LHCN-M2 (cell line): ENCODE measurements at places on chromosomes 1 and 21. TPM values are rescaled to one million over a fixed set of nuclear protein-coding genes. Genes with fewer than 3 reads are reported as not detected.

DNA sequence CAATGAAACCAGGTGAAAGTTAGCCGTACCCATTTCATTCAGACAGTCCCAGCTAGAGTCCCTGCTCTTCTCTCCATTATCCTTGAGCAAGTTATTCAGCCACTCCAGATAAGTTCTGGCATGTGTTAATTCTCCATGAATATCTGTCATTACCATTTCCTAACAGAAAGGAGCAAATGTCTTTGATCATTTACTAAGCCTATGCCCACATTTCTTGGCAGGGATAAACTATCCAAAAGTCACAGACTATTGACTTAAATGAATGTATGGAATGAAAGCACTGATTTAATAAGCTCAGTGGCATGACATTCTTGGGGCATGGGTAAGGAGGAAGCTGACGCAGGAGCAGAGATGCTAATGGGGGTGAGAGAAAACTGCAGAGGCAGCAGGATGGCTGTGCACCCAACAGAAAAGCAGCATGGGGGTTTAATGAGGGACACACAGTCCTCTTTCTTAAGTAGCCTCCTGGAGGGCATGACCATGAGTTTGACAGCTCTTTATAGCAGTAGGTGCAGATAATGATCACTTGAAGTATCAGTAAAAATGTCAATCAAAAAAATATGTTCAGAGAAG, 17.6 kb upstream of the DHCR24 start:
- DNase-seq: no peak

- DNase-seq: no peak
Measured at GRCh38 chr1:27372808-27373690, 1.6 kb downstream of the FCN3 start.

DNA sequence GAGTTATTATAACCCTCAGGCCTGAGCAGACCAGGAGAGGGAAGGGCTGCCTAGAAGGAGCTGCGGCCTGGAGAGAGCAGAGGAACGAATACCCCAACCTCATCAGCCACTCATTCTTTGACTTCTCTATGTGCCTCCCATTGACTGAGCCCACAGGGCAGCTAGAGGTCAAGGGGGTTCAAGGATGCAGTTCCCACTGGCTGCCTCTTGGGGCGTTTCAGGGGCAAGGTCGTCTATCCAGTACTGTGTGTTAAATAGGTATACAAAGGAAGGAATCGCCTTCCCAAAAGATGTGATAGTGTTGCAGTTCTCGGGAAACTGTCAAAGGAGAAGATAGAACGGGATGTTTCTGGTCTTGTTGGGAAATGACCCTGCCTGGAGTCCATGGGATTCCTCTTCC, 250.6 kb downstream of the PRDM2 start:
- no peak for DNase-seq

PLEKHN1 gene
- 0.19 and 0.40 TPM in 2 replicates for total RNA-seq

- no peak for DNase-seq
Measured at GRCh38 chr1:43550598-43551246, 20.0 kb downstream of the PTPRF start.

DNA sequence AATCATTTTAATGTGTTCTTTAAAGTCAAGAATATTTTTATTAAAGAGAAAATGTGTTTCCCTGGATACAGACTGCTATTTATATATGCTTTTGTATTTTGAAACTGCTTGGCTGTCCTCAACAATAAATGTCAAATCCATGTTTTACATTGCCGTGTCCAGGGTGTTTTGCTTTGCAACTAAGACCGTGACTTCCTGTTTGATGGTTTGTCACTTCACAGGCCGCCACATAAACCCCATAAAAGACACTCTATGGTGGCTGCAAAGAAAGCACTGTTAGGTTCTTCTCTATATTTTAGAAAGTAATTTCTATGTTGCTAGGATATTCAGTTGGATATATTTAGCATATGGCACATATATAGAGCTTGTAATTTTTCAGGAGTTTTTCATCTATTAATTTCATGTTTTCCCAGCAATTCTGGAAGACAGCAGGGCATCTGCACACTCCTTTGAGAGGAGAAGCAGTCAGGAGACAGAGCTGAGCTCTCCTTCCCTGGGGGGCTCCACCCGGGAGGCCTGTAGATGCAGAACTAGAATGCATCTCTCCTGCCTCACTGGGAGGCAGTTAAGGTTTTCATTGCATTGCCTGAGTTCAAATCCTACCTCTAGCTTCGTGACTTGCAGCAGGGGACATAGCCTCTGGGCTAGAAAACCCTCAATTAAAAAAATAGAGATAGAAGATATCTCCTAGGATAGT, 33.1 kb downstream of the PRDM2 start:
- no peak for DNase-seq

TTLL7 gene
- total RNA-seq: 21.3 and 28.2 TPM in 2 replicates

MIXL1 gene
- total RNA-seq: not detected in 2 replicates

AGMAT gene
- total RNA-seq: 2.6 and 3.7 TPM in 2 replicates

GRCh38 chr1:162954824-162955223, 93.8 kb upstream of the CCDC190 start:
- no peak for DNase-seq

LRRC71 gene
- total RNA-seq: not detected in 2 replicates

DNA sequence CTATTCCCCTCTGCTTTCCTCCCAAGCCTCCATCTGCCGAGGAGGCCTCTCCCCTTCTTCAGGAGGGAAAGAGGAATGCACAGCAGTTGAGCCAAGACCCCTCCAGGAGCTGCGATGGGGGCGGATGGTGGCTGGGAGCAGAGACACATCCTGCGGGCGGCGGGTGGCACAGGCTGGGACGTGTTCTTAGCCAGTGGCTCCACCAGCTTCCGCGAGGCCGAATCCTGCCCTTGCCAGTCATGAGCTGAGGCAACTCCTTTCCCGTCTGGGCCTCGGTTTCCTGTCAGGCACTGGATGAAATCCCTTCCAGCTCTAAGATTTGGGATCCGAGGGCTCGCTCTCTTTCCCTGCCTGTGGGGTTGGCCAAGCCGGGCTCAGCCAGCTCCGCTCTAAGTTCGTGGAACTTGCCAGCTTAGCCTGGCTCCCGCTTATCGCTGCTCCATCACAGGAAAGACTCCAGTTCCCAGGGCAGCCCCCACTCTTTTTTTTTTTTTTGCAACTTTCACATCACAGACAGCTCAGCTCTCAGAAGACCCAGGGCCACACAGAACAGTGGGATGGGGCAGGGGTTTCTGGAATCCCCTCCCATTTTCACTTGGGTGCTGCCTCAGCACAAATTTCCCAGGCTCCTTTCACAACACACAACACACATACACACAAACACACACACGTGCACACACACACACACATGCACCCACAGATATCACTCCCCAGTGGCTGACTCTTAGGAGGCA, 506 bp downstream of the MYOM3 start:
- DNase-seq: peak; percentile 36

- DNase-seq: no peak
Measured at GRCh38 chr1:97923811-97924210, 3.0 kb upstream of the DPYD start.

DNA sequence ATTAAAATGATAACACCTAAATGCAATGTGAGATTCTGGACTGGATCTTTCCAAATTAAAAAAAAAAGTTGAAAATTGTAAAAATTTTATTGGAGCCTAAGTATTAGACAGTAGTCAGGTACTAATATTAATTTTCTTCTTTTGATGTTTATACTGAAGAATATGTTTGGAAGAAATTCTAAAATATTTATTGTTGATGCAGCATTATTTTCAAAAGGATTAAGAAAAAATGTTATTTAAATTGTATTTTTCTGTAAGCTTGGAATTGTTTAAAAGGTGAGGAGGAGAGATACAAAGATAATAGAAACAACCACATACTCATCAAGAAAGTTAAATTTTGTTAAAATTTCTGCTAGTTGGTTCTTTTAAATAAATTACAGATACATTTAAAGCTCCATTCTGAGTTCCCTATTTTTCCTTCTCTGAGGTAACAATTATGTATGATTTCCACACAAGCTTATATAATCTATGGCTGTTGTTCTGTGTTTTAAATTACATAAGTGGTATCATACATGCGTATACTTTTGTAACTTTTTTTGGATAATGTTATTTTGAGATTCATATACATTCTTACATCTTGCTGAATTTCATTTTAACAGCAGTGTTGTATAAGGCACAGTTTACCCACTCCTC, 180.3 kb upstream of the RGS18 start:
- DNase-seq: no peak

DNA sequence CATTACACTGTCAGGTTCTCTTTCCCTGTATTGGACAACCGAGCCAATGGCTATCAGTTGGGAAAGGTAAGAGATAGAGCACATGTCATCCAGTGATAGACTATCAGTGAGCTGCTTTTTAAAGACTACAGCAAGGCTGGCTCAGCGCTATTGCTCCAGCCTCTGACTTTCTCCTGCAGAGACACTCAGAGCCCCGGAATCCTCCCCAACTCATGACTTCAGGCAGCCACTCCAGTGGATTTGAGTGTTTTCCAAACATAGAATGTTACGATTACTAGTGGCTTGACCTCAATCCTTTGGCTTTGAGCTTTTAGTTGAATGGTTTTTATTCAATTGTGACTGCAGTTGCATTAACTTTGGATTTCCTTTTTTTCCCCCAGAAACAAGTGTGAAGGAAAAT, 331.9 kb downstream of the DISC1 start:
- DNase-seq: no peak

DNA sequence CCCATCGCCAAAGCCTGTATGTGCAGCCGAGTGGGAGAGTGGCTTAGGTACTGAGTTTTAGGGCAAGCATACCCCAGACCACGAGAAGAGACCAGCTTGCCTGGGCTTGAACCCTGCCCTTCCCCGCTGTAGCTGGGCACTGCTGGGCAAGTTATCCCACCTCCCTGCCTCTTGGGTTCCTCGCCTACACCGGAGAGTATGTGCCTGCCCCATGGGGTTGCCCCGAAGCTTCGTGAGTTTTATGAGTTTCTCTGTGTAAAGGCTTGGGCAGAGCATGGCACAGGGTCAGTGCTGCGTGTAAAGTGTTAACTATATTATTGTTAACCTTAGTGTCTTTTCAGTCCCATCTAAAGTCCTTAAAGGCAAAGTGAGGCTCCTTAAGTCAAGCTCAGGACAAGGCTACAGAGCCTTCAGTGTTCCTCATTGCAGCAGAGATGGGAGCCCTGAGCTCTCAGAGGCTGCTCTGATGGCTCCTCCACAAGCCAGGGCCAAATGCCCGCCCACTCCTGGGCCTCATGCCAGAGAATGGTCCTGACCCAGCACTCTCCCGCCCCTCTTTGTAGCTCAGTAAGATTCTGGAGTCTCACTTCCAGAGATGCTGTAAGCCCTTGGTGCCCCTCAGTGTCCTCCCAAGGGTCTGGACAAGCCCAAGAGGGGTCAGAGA, 37.0 kb upstream of the KCNA10 start:
- DNase-seq: no peak

GRCh38 chr1:57222801-57223200, 201.1 kb downstream of the DAB1 start:
- no peak for DNase-seq

C1orf226 gene
- total RNA-seq: 0.32 and 0.63 TPM in 2 replicates

- DNase-seq: no peak
Measured at GRCh38 chr21:36542312-36543101, 62.6 kb upstream of the CLDN14 start.

GRCh38 chr21:33825915-33826314, 89.7 kb downstream of the ATP5PO start:
- peak; percentile 51 for DNase-seq

- no peak for DNase-seq
Measured at GRCh38 chr1:70717211-70717610, 306.1 kb downstream of the CTH start.

CLDN17 gene
- not detected in 2 replicates for total RNA-seq

HMCN1 gene
- total RNA-seq: under 0.01 and 0.06 TPM in 2 replicates

DNA sequence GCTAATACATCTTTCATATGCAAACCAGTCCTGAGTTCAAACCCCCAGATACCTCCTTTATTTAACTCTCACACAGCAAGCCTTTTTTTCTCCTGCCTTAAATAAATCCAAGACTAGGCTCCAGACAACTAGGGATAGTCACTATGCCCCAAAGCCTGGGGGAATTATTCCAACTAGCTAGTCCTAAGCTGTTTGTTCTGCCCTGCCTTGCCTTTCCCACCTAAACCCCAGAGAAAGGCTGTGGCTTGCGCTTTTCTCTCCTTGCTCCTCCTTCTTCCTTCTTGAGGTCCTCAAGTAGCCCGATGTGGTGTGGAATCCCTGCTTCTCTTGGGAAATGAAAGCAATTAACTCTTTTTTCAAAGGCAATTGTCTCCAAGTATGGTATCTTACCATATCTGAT, 31.8 kb downstream of the C1orf87 start:
- no peak for DNase-seq

DNA sequence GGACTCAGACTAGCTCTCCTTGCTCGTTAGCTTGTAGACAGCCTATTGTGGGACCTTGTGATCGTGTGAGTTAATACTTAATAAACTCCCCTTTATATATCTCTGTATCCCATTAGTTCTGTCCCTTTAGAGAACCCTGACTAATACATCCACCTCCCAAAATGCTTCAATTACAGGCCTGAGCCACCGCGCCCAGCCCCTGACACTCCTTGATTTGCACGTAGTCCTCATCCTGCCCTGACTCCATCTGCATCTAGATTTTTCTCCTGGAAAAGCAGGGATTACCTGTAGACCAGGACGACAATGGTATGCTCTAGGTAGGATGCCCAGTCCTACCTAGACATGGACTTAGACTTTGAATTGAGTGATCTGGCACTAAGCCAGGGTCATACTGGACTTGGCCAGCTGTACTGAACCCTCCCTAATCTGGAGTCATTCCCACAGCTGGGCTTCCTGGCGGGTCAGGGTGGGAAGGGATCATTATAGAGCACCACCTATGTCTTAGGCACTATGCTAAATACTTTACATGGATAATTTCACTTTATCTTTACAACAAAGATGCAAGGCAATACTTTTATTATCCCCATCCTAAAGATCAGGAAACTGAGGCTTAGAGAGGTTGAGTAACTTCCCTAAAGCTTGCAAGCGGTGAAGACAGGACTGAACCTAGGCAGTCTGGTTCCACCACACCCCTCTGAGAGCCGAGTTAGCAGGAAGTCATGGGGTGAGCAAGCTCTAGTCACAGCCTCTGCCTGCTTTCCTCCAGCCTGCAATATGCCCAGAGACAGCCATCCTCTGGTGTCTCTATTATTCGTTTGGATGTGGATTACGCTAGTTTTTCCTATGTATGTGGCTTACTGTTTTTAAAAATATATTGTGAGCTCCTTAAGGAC, 89.4 kb downstream of the DTL start:
- no peak for DNase-seq

DNA sequence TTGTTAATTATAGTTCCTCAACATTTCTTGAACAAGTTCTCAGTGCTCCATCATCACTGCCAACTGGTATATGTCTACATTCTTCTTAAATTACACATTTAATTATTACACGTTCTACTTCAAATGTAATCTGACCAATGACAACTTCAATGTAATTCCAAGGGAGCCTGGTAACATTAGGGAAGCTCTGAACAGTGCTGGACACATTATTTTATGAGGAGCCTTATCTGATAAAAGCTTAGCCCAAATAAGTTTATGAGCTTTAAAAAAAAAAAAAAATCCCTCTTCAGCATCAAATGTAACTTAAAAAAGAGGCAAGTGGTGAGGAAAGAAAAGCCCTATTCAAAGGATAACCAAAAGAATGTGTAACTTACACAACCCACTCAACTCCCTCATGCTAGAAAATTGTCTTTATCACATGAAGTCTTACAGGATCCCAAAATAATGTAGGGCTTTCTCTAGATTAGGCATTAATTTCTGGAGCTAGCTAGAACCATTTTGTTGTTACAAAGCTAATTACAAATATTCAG, 35.2 kb upstream of the ABCA4 start:
- DNase-seq: no peak
